ENCODE measurements at places on chromosomes 6 and 20. TPM values are rescaled to one million over a fixed set of nuclear protein-coding genes. Genes with fewer than 3 reads are reported as not detected.

The ELOVL2 gene
- total RNA-seq, result not detected

The RSPO4 gene
- total RNA-seq, result not detected

The NKX2-4 gene
- total RNA-seq, result not detected

The TRERF1 gene
- total RNA-seq, result 37.3 TPM

DNA sequence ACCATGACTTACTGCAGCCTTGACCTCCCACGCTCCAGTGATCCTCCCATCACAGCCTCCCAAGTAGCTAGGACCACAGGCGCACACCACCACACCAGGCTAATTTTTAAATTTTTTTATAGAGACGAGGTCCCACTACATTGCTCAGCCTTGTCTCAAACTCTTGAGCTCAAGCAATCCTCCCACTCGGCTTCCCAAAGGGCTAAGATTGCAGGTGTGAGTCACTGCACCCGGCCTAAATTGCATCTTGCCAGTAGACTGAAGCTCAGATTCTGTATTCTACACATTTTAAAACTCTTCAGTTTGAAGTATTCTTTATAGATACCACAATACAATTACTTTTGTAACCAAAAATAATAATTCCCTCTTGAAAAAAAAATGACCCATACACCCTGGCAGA, 11.4 kb downstream of the NUDT3 start:
- peaks cover 6% of the 10 kb centered on the region for H3K36me3 ChIP-seq
- H3K27me3 ChIP-seq, result no peaks in the 10 kb centered on the region
- DNase-seq, result no peak
- H3K27ac ChIP-seq, result no peak overlapping the region

GRCh38 chr20:62742979-62743776, 34.5 kb downstream of the NTSR1 start:
- no peaks in the 10 kb centered on the region for H3K36me3 ChIP-seq
- H3K4me3 ChIP-seq, result no peak overlapping the region
- peaks cover 32% of the 10 kb centered on the region for H3K4me1 ChIP-seq
- DNase-seq, result no peak
- peaks cover 22% of the 10 kb centered on the region for H3K27me3 ChIP-seq
- H3K27ac ChIP-seq, result no peak overlapping the region

GRCh38 chr6:132569170-132569569, 952 bp upstream of the TAAR6 start:
- H3K4me3 ChIP-seq, result no peak overlapping the region
- DNase-seq, result no peak
- H3K36me3 ChIP-seq, result no peaks in the 10 kb centered on the region
- peaks cover 14% of the 10 kb centered on the region for H3K27me3 ChIP-seq
- H3K4me1 ChIP-seq, result no peaks in the 10 kb centered on the region
